ENCODE measurements at places on chromosomes 16 and 17.

GRCh38 chr16:57146735-57147134 is 39.1 kb downstream of the PSME3IP1 start:
- no peak for DNase-seq

GRCh38 chr16:11736903-11737302 is 5.8 kb downstream of the TXNDC11 start:
- no peak for DNase-seq

- no peak for DNase-seq
These were observed 1.0 kb downstream of the LMF1 start for GRCh38 chr16:969508-970385.

DNA sequence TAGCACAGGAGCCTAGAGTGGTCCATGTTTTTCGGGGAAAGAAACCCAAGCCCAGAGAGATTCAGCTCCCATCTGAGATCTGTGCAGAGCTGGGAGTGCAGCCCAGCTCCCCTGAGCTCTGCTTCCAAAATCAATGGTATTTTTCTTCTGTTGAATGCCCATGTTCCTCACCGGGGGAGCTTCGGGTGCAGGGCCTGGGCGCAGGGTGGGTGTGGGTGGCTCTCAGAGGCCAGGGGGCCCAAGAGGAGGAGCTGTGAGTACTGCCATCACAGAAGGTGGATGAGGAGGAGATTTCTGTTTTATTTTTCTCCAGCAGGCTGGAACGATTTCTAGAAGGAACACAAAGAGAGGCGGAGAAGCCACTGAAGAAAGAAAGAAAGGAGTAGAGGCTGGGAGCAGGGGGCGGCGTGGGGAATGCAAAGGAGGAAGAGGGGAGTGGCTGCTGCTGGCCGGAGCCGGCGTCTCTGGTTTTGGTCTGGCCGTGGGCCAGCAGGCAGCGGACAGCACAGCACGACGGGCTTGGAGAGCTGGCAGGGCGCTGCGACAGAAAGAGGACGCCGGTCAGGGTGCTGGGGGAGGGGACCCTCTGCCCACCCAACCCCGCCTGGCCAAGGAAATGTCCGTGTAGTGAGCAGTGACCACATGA is 76.2 kb upstream of the KSR1 start:
- no peak for DNase-seq

DNA sequence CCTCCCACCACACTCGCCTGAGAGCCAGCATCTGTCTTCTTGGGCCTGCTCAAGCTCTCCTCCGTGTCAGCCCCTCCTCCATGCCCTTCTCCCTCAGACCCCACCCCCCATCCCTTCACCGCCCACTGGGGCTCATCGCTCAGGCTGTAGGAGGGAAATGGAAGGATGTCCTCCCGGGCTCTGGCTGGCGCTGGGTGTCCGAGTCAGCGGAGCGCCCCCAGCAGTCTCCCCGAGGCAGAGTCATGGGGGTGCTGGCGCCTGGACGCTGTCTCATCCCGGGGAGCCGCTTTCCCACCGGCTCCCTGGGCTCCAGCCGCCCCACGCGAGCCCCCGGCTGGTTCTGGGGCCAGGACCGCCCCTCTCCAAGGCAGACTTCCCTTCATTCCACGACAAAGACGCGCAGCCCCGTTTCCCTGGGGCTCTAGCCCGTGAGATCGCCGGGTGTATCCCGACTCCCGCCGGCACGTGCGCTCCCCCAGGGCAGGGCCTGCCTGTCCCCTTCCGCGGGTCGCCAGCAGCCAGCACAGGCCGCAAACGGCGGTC is 428 bp upstream of the ANTKMT start:
- DNase-seq, result no peak

DNA sequence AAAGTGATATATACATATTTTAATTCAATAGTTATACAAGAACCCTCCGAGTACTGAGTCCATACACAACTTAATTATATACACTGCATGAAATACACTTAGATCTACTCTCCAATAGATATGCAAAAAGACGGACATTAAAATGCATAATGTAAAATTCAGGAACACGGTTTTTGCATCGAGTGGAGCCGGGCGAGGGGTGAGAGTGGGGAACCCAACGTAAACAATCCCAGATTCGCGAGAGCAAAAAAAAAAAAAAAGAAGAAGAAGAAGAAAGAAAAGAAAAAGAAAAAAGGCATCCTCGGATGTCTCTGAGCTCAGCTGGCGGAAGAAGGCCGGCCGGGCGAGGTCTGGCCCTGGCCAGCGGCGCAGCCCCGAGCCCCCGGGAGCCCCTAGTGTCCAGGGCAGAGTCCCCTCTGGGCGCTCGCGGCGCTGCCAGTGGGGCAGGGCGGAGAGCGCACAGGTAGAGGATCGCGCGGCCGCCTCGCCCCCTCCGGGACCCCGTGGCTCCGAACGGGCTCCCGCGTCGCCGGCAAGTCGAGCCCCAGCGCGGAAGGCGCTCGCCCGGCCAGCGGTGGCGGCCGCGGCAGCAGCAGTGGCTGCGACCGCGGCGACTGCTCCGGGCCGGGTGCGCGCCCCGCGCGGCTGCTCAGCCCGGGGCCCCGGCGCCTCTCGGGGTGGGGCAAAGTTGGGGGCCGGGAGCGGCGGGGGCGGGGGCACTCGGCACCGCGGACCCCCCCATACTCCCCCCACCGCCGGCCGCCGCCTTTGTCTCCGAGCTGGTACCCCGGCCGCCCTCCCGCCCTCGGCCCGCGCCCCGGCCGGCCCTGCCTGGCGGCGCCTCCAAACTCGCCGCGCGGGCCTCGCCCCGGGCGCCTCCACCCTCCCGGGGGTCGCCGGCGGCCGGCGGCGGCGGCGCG is 9.6 kb upstream of the ZFHX3 start:
- no peak for DNase-seq

- DNase-seq, result no peak
These were observed 93.7 kb downstream of the SDK2 start for GRCh38 chr17:73550556-73550955.

DNA sequence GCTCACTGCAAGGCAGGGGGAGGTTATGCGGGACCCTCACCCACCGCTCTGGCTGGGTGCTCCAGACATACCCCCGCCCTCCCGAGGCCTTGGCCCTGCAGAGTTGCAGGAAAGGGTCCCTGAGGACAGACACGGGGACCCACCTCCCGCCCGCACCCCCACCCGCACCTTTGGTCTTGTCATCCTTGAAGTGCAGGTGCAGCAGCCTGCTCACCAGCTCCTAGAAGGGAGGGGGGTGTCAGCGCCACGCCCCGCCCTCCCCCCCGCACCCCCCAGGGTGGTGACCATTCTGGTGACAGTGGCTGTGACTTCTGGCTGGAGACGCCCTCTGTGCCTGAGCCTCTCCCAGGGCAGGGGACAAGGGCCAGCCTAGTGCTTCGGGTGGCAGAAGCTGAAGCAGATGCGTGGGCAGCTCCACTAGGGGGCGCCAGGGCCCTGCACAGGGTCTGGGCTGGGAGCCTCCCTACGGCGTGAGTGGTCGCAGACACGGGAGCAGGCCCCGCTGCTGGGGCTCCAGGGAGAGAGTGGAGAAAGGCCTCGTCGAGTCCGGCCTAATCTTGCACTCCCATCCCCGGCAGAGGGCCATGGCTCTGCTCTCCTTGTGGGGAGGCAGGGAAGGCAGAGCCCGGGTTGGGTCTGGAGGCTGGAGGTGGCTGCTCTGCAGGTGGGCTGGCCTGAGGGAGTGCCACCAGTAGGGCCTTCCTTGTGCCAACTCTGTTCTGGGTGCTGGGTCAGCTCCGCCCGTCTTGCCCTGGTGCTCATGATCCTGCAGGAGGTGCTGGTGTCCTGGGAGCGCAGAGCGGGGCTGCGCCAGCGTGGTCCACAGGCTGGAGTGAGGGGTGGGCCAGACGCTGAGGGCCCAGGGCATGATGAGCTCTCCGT is 2.7 kb downstream of the CENPX start:
- DNase-seq, result peak; percentile 53

DNA sequence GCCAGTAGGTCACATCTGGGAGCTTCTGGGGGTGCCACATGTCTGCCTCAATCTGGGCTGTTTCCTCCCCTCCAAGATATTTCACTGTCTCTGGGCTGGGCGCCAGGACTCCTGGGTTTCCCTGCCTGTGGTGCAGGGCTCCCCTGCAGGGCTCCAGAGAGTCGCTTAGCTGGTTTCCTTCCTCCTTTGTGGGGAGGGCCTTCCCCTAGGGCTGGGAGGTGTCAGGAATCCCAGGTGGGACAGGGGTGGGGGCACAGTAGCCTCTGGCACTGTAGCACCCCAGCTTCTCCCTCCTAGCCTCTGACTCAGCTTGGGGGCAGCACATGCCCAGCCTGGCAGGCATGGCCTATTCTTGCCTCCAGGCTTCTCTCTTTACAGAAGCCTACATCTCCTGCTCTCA is 2.6 kb downstream of the RARA start:
- DNase-seq, result no peak
